ENCODE measurements at places on chromosomes 7 and 10. TPM values are rescaled to one million over a fixed set of nuclear protein-coding genes. Genes with fewer than 3 reads are reported as not detected.

The MKX gene
- 0.10 TPM for total RNA-seq

The HDAC9 gene
- 2.6 TPM for total RNA-seq

The NPFFR1 gene
- 0.07 TPM for total RNA-seq

The ADAM22 gene
- total RNA-seq, result 2.8 TPM

The ZC3HAV1 gene
- 33.8 TPM for total RNA-seq

The TECTB gene
- total RNA-seq, result not detected

The NUTM2E gene
- not detected for total RNA-seq

The GJC3 gene
- total RNA-seq, result not detected

The LIMK1 gene
- 11.1 TPM for total RNA-seq

The TAS2R3 gene
- total RNA-seq, result 0.58 TPM

Data from colonic mucosa (tissue), 4 donors.